ENCODE measurements at places on chromosomes 3 and 15. TPM values are rescaled to one million over a fixed set of nuclear protein-coding genes. Genes with fewer than 3 reads are reported as not detected.

Gene C3orf85
- 19.6 TPM for polyA plus RNA-seq

Gene APBA2
- polyA plus RNA-seq: 19.3 TPM

Gene ZIC4
- not detected for polyA plus RNA-seq

Gene SEMA5B
- polyA plus RNA-seq: 30.1 TPM

Gene ZNF660
- 19.2 TPM for polyA plus RNA-seq

Gene DUOXA2
- not detected for polyA plus RNA-seq

Gene PTX3
- 4.0 TPM for polyA plus RNA-seq

Gene IGSF10
- 2.3 TPM for polyA plus RNA-seq

Gene ASB14
- 0.48 TPM for polyA plus RNA-seq

Gene RCCD1
- polyA plus RNA-seq: 14.4 TPM

Gene PLA2G4E
- polyA plus RNA-seq: 0.03 TPM

Gene GOLGA8J
- polyA plus RNA-seq: 0.72 TPM

Gene ROBO2
- polyA plus RNA-seq: 92.2 TPM

Measured in left renal cortex interstitium (tissue), 4 donors.